ENCODE measurements at places on chromosomes 1 and 21. TPM values are rescaled to one million over a fixed set of nuclear protein-coding genes. Genes with fewer than 3 reads are reported as not detected.

The TMEM82 gene
- total RNA-seq = not detected

The LCE1A gene
- not detected for total RNA-seq

The OLFM3 gene
- total RNA-seq = not detected

The PERM1 gene
- not detected for total RNA-seq

The GCSAML gene
- total RNA-seq = not detected

The SHE gene
- not detected for total RNA-seq

The IFI44 gene
- 42.6 TPM for total RNA-seq

The PPFIA4 gene
- 46.9 TPM for total RNA-seq

The FAAP20 gene
- total RNA-seq = 64.0 TPM

The ASCL5 gene
- total RNA-seq = not detected

The KRTAP12-2 gene
- total RNA-seq = not detected

The GPR37L1 gene
- not detected for total RNA-seq

All from activated naive CD4-positive, alpha-beta T cell treated with anti-CD3 and anti-CD28 coated beads, Interleukin-2, amount 10 ng/mL, durations not matched to agents 5 hours and 36 hours (primary cell).